SK-N-DZ (cell line): ENCODE measurements at places on chromosomes 6 and 20.
A peak's percentile ranks its signal among the peaks of the same experiment; 100 is the strongest.

DNA sequence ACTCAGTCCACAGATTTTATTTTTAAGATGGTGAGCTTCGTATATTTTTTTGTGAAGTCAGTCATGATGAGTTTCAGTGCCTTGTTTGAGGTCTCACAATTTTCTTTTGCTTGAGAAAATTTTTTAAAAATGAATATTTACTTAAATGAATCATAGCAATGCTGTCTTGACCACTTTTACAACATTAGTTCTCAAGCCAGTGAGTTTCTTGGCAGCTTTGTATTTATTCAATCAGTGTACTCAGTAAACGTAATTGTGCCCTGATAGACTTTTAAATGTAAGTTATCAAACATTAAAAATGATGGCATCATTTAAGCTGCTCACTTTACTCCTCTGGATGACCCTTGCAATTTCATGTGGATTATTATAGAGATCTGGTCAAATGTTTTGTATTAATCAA, 261.4 kb downstream of the KHDC1L start:
- no peak for DNase-seq

- no peak for DNase-seq
Measured at GRCh38 chr6:14361297-14361696, 243.7 kb downstream of the CD83 start.

DNA sequence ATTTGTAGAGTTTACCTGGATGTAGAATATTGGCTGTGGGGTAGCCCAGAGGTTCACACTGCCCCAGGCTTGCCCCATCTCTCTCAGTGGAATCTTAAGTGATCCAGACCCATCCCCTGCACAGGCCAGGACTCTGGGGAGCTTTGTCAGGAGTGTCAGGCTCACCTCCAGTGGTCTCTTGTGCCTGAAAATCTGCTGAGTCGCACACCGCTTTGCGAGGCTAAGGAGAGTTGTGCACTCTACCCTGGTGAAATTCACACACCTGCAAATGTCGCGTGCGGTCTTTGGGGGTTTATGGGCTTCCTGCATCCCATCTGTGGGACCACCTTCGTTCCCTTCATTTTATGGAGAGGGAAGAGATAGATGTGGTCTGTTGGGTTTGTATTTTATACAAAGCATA, 63.6 kb upstream of the KIF25 start:
- DNase-seq, result no peak

- no peak for DNase-seq
Measured at GRCh38 chr20:6519556-6519955, 247.9 kb upstream of the BMP2 start.

GRCh38 chr6:168983925-168984324, 269.7 kb downstream of the THBS2 start:
- DNase-seq, result no peak

- no peak for DNase-seq
Measured at GRCh38 chr6:143822584-143823024, 20.5 kb upstream of the LTV1 start.

GRCh38 chr6:152089992-152090391, 282.5 kb downstream of the ESR1 start:
- no peak for DNase-seq

DNA sequence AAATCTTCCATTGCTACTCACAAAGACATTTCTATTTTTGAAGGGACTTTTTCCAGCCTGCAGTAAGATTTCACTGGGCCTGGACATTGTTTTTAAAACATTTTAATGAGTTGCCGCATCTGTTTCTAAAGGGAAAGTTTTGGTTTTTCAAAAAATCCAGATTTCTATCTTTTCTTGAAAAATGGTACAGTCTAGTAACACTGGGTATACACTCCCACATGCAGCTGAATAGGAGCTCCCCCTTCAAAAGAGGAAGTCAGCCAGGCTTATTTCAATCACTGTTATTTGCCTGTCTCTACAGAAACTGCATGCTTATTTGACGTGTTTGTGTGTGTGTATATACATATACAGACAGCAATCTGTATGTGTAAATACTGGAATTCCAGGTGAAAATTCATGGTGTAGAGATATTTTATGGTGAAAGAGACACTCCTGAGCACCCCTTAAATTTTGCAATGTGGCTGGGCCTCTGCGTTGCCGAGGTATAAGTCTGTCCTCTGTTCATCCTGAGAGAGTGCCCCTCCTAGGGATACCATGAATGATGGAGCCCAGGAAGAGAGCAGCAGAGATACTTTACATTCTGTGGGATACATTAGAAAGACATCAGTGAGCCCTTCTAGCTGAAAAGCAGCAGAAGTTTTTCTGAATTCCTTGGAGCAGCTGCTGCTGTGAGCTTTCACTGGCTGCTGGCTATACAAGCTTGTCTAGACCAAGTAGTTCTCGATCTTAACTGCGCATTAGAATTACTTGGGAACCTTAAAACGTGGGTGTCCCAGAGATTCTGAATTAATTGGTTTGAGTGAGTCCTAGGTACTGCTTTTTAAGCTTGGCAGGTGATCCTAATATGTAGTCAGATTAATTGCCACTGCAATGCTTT, 12.0 kb upstream of the ABRACL start:
- DNase-seq, result no peak

DNA sequence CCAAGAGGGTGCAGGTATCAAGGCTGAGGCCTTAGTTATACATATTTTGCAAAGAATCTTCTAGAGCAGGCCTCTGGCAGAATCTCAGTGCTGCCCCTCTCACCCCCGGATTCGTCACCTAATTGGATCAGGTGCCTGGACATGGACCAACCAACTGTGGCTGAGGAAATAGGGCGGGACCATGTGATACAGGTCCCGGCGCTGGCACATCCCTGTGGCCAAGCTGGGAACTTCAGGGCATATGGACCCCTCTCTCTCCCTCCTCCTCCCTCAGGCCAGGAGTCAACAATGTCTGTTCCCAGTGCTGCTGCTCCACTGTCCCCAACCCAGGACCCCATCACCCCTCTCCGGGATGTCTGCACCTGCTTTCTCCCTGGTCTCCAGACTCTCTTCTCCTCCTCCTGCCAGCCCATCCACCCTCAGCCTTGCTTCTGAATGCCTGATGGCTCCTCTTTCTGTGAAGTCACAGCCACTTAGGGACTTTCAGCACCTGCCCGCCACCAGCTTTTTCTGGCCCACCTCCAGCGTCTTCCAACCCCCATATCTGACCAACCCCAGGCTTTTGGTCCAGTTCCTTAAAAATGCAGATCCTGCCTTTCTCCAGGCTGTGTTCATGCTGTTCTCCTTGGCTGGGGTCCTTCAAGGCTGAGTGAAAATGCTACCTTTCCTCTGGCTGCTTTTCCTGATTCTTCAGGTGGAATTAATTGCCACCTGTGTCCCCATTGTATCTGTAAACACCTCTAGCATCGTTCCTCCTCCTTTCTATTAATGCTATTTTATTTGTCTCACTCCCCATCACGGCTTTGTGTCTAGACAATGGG, 19.0 kb upstream of the MLN start:
- peak; percentile 80 for DNase-seq

DNA sequence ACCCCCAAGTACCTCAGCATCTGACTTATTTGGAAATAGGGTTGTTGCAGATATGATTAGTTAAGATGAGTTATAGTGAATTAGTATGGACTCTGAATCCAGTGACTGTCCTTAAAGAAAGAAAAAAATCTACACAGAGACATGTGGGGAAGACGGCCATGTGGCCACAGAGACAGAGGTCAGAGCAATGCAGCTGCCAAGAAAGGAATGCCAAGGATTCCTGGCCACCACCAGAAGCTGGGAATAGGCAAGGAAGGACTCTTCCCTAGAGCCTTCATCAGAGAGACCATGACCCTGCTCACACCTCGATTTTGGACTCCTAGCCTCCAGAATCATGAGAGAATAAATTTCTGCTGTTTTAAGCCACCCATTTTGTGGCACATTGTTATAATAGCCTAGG, 81.8 kb downstream of the FYN start:
- DNase-seq, result no peak
